MM.1S (cell line): ENCODE measurements at places on chromosomes 2 and 18.

GRCh38 chr2:10572701-10573100 is 117.1 kb downstream of the NOL10 start:
- H3K36me3 ChIP-seq: 0 out of 2 replicates have a peak, but pooled peaks cover 4% of the 10 kb centered on the region
- H3K4me1 ChIP-seq: no peaks in the 10 kb centered on the region
- DNase-seq: no peak
- no peak overlapping the region for H3K27ac ChIP-seq
- no peak overlapping the region for H3K4me3 ChIP-seq

GRCh38 chr2:48356701-48357325 is 173.1 kb upstream of the STON1 start:
- H3K36me3 ChIP-seq: no peaks in the 10 kb centered on the region
- peak overlapping the region; percentile 47; the same call in 1 of the 2 replicates for H3K27ac ChIP-seq
- H3K4me3 ChIP-seq: no peak overlapping the region
- DNase-seq: peak; percentile 78
- H3K27me3 ChIP-seq: no peaks in the 10 kb centered on the region

- H3K4me1 ChIP-seq: peaks cover 34% of the 10 kb centered on the region
- DNase-seq: no peak
- H3K36me3 ChIP-seq: no peaks in the 10 kb centered on the region
- no peak overlapping the region for H3K27ac ChIP-seq
- H3K27me3 ChIP-seq: no peaks in the 10 kb centered on the region
These were observed 34.9 kb downstream of the MGAT5 start for GRCh38 chr2:134288814-134289213.

DNA sequence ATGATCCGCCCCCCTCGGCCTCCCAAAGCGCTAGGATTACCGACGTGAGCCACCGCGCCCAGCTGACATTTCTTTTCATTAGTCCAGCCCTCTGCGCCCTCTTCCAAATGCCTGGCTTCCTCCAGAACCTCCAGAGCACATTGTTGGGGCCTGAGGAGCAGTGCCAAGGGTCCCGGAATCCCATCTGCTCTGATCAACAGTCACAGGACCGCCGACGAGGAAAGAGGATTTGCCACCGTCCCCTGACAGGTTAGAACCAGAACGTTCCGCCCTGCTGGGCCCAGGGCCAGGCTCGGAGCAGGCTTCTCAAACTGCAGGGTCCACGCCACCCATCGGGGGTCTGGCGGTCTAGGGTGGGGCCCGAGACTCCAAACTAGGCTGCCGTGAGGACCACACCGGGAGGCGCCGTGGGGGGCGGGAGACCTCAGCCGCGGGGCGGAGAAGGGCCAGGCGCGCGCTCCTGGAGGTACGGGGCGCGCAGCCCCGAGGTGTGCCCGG is 36.9 kb upstream of the ITM2C start:
- no peak overlapping the region for H3K4me3 ChIP-seq
- H3K4me1 ChIP-seq: no peaks in the 10 kb centered on the region
- H3K27ac ChIP-seq: no peak overlapping the region

DNA sequence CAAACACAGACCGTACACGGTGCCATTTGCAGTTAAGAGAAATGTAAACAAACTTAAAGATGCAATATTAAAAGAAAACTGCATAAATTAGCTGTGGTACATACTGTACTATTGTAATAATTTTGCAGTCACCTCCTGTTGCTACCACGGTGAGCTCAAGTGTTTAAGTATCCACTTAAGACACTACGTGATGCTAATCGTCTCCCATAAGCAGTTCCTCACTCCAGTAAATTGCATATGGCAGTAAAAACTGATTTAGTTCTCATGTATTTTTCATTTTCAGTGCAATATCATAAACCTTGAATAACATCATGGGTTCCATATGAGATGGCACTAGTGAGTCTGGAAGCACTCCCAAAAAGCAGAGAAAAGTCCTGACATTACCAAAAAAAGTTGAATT is 14.4 kb downstream of the CLEC4F start:
- H3K4me3 ChIP-seq: no peak overlapping the region
- H3K27me3 ChIP-seq: no peaks in the 10 kb centered on the region
- H3K27ac ChIP-seq: no peak overlapping the region

DNA sequence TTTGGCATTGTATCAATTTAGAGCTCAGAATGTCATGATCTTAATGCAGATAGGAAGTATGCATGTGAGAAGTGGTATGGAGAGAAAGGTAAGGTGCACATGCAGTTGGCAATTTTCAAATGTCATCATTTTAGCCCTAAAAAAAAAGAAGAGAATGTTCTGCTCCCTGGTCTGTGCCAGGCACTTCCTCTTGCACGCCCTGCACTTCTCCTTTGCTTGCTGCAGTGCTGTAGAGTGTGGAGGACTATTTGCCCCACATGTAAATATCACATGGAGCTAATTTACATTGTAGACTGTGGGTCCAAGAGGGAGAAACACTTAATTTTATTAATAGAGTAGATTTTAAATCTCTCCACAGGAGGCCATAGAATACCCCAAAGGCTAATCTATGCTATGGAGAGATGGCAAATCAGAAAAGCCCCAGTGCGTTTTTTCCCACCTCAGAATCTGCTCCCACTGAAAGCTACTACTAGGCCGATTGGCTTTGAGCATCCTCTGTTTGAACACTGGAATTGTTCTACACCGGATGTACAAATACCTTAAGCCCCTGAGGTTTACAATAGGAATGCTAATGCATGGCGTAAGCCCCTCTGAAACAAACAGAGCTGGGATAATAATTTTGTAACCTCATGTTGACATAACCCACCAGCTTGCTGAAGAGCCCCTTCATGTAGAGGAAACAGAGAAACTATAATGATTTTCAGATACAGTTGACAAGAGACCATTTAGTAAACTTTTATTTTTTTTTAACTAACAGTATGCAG is 137.2 kb upstream of the KLHL14 start:
- H3K4me3 ChIP-seq: no peak overlapping the region
- H3K36me3 ChIP-seq: no peaks in the 10 kb centered on the region
- no peaks in the 10 kb centered on the region for H3K27me3 ChIP-seq
- no peak overlapping the region for H3K27ac ChIP-seq
- DNase-seq: no peak
- no peaks in the 10 kb centered on the region for H3K4me1 ChIP-seq

GRCh38 chr2:6186332-6187151 is 494.4 kb downstream of the SOX11 start:
- DNase-seq: no peak
- no peaks in the 10 kb centered on the region for H3K4me1 ChIP-seq
- no peak overlapping the region for H3K4me3 ChIP-seq
- no peak overlapping the region for H3K27ac ChIP-seq
- no peaks in the 10 kb centered on the region for H3K27me3 ChIP-seq

DNA sequence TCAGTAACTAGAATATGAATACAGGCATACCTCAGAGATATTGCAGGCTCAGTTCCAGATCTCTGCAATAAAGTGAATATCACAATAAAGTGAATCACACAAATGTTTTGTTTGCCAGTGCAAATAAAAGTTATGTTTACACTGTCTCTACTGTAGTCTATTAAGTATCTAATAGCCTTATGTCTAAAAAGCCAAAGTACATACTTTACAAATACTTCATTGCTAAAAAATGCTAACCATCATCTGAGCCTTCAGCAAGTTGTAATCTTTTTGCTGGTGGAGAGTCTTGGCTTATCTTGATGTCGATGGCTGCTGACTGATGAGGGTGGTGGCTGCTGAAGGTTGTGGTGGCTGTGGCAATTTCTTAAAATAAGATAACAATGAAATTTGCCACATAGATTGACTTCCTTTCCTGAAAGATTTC is 159.4 kb downstream of the MYO1B start:
- no peak overlapping the region for H3K4me3 ChIP-seq
- H3K4me1 ChIP-seq: no peaks in the 10 kb centered on the region
- no peaks in the 10 kb centered on the region for H3K27me3 ChIP-seq
- no peak overlapping the region for H3K27ac ChIP-seq

DNA sequence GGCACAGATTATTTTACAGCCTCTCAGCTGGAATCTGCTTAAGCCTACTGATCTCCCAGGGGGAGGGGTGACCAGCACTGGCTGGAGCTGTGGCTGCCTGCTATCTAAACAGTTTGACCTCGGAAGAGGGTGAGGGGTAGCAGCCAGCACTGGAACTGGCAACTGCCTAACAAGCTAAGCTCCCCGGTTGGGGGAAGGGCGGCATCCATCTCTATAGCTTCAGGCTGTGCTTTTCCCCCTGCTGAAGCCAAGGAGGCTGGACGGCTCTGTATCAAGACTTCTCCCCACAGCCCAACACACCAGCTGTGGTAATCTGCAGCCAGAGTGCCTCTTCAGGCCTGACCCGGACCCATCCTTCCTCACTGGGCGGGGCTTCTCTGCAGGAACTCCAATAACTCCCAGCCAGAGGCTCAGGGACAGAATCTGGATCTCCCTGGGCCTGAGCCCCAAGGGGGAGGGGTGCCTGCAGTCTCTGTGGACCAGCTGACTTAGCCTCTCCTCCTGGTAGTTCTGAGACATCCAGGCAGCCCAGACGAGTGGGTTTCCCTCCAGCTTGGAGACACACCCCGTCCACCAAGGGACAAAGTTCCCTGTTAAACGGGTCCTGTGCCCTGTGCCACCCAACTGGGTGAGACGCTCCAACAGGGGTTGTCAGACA is 560.2 kb downstream of the LRP1B start:
- H3K27me3 ChIP-seq: no peaks in the 10 kb centered on the region
- no peaks in the 10 kb centered on the region for H3K4me1 ChIP-seq
- no peaks in the 10 kb centered on the region for H3K36me3 ChIP-seq
- DNase-seq: no peak
- H3K4me3 ChIP-seq: no peak overlapping the region

GRCh38 chr2:112530728-112531127 is 11.5 kb upstream of the POLR1B start:
- no peaks in the 10 kb centered on the region for H3K4me1 ChIP-seq
- no peak overlapping the region for H3K4me3 ChIP-seq
- H3K27ac ChIP-seq: no peak overlapping the region
- H3K36me3 ChIP-seq: no peaks in the 10 kb centered on the region
- no peak for DNase-seq
- H3K27me3 ChIP-seq: no peaks in the 10 kb centered on the region

- no peak overlapping the region for H3K27ac ChIP-seq
- H3K4me1 ChIP-seq: no peaks in the 10 kb centered on the region
- H3K27me3 ChIP-seq: no peaks in the 10 kb centered on the region
- H3K36me3 ChIP-seq: no peaks in the 10 kb centered on the region
- DNase-seq: no peak
These were observed 15.5 kb upstream of the MSH6 start for GRCh38 chr2:47767497-47767844.

GRCh38 chr18:24443870-24444269 is 16.6 kb upstream of the HRH4 start:
- H3K27ac ChIP-seq: peak overlapping the region; percentile 14; the same call in 1 of the 2 replicates
- no peak overlapping the region for H3K4me3 ChIP-seq
- peaks cover 43% of the 10 kb centered on the region for H3K4me1 ChIP-seq
- no peaks in the 10 kb centered on the region for H3K27me3 ChIP-seq
- DNase-seq: peak; percentile 56
